Activated T-cell treated with anti-CD3 and anti-CD28 coated beads for 4 hours (primary cell): ENCODE measurements at places on chromosomes 12 and 14.

- DNase-seq: no peak
These were observed 245.0 kb downstream of the CHST11 start for GRCh38 chr12:104701756-104702155.

- no peak for DNase-seq
These were observed 1.4 kb downstream of the APAF1 start for GRCh38 chr12:98646294-98647090.

GRCh38 chr12:41556176-41556575 is 368.1 kb downstream of the PDZRN4 start:
- DNase-seq: no peak

GRCh38 chr12:12439636-12440035 is 82.8 kb downstream of the BORCS5 start:
- DNase-seq: peak; percentile 15

DNA sequence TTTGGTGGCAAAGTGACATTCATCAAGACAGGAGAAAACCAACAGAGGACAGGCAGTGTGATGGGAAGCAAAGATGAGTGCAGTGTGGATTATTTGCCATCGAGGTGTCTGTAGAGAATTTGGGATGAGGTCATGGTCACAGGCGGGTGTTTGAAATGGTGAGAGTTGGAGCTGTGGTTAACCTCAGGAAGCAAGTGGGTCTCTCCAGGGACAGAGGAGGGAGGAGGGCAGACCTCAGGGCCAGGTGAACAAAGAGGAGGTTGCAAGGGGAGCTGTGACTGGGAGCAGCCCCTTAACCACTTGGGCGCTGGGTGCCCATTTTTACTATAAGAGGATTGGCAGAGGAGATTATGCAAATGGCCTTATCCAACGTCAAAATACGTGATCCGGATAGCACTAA is 7.0 kb downstream of the FZD10 start:
- DNase-seq: no peak

DNA sequence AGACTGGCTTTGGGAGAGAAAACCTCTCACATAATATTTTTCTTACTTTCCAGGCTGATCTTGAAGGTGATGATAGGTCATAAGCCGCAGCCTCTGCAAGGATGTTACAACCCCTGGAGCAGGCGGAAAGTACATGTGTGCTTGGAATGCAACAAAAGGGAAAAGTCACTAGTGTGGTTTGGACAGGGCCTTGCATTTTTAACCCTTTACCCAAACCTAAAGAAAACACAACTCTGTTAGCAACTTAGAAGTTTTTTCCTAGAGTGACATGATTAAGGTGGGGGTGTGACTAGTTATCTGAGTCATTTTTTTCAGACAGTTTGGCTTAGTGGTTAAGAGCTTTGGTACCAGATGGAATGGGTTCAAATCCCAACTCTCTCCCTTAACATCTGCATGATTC is 97.0 kb downstream of the TMEM30B start:
- DNase-seq: no peak

- no peak for DNase-seq
These were observed 175.3 kb downstream of the STXBP6 start for GRCh38 chr14:24874514-24875202.

DNA sequence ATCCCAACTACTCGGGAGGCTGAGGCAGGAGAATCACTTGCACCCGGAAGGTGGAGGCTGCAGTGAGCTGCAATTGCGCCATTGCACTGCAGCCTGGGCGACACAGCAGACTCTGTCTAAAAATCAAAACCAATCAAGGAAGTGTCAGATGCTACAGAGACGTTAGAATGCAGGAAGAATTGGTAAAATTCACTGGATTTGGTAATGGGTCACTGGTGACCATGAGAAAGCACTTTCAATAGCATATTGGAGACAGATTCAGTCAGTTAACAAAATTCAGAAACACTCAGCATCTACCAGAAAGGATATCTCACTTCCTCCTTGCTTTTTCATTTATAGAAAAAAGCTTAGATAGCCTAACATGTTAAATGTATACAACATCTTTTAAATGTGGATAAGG is 17.5 kb downstream of the BIN2 start:
- no peak for DNase-seq

GRCh38 chr12:55362675-55363074 is at the start of gene OR6C75:
TSS of gene OR6C75 (plus strand) at chr12:55362975. CDS start at chr12:55365111, 2,136 bp downstream.
- no peak for DNase-seq

GRCh38 chr12:124527861-124528561 is 39.4 kb downstream of the NCOR2 start:
- no peak for DNase-seq

DNA sequence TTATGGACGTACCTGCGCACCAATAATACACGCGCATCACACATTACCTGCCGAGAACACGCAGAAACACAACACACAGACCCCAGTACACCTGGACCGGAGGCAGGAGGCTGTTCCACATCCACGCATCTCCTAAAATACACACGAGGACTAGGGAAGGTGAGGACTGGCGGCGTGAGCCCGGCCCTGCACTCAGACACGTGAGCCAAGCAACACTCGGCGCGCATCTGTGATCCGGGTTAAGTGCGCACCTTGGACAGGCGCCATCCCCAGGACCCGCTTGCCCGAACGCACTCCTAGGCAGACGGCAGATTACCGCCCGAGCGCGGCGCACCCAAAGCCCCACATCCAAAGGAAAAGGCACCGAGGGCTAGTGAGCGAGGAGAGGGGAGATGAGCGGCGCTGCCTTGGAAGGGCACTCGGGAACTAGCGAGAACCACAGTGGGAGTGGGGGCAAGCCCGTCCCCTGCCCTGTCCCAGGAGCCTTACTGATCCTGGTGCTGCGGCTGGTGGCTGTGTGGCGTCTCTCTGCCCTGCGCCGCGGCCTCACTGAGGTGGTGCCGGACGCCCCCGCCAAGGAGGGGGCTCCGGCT is 417 bp downstream of the GLS2 start:
- no peak for DNase-seq

DNA sequence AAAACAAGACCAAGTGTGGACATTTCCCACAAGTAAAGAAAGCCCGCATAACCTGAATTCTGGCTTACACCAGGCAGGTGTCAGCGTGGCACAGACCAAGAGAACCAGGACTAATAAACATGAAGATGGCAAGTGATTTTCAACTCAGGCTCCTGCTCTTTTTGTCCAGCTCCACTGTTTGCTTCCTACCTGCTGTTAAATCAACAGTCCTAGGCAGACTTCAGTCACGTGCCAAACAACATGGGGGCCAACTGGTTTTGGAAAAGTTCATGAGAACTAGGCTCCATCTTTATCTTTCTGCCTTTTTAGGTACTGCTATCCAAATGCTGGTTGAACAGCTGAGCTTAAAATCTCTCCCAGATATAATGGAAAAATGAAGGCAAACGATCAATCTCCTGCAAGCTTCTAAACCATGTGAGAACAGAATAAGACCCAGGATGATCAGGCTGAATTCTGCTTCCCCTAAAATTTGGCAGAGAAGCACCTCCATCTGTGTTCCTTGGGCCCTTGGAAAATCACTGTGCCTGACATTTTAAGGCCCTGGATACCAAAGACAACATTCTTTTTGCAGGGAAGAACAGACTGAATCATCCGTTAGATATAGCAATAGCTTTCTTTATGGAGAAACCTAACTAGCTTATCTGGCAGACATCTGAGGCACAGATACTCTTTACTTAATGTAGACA is 215.6 kb upstream of the USP15 start:
- DNase-seq: no peak

GRCh38 chr14:87952307-87953094 is 40.5 kb downstream of the GALC start:
- no peak for DNase-seq

DNA sequence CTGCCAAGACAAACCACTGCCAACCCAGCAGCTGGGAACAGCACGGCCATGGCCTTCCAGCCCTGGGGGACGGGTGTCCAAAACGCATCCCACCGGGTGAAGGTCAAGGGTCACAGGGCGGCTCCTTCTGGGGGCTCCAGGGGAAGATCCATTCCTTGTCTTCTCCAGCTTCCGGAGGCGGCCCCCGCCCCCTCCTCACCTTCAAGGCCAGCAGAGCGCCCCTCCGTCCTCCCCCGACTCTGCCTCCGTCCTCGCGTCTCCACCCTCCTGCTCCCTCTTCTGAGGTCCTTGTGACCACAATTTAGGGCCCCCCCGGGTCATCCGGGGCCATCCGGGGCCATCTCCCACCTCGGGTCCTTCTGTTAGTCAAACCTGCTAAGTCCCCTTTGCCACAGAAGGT is 3.9 kb upstream of the NUDT14 start:
- DNase-seq: no peak

GRCh38 chr12:60191676-60192359 is 596.0 kb downstream of the SLC16A7 start:
- no peak for DNase-seq

DNA sequence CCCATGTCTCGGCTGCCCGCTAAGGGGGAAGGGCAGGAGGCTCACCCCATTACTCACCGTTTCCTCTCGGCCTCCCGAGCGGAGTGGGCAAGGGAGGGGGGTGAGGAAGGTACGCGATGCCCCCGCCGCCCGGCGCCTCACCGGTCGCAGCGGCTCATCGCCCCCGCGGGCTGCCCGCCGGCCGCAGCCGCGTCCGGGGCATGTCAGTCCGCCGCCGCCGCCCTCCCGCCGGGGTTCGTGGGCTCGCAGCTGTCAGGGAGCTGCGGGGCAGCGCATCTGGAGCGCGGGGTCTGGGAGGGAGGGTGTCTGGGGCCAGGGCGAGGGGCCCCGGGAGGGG is 461 bp downstream of the SLC8A3 start:
- DNase-seq: no peak

- DNase-seq: no peak
These were observed 98.3 kb downstream of the INSM2 start for GRCh38 chr14:35632271-35632670.

- DNase-seq: peak; percentile 14
These were observed at the start of gene SLC7A8 for GRCh38 chr14:23183479-23183878. TSS of gene SLC7A8 (minus strand) at chr14:23183660. CDS start at chr14:23182914, 746 bp downstream.

- DNase-seq: no peak
These were observed 254.4 kb upstream of the DIO2 start for GRCh38 chr14:80465546-80466220.

- DNase-seq: no peak
These were observed 19.8 kb upstream of the CAPRIN2 start for GRCh38 chr12:30774599-30774998.

- DNase-seq: no peak
These were observed 8.0 kb downstream of the DTX1 start for GRCh38 chr12:113064395-113065125.

GRCh38 chr14:97270308-97270707 is 473.1 kb downstream of the VRK1 start:
- no peak for DNase-seq

DNA sequence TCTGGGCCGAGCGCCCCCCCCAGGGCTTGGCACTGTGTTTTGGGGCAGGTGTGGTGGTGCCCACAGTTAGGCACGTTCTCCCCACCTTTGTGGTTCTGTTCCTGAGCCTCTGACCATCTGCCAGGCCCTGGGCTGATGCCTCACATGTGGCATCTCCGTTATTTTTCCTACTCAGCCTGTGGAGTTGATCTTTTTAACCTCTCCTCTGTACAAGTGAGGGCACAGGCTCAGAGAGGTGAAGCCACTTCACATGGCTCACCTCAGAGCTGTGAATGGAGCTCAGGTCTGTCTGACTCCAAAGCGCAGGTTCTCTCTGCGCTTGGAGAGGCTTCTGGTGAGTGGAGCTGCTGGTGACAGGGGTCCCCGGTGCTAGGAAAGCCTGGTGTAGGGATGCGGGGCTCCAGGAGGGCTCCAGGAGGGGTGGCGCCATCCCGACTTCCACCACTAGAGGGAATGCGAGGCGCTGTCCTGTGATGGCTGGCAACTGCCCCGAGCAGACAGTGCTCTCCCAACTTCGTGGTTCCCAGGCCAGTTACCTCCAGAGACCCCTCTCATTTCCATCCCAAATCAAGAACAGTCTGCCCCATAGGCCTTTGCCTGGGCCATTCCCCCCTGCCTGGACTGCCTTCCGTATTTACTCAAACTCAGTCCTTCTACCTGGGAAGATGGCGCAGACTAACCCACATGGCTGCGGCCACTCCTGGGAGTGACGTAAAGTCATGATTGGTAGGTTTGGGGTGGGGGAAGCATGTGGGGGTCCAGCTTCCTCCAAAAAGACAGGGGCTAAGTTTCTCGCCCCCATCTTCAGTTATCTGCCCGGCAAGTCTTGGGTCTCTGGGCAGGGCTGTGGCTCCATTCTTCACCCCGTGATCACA is 9.9 kb downstream of the BCL7A start:
- DNase-seq: peak; percentile 39

GRCh38 chr14:69786603-69787002 is 10.4 kb downstream of the SLC10A1 start:
- DNase-seq: no peak

- DNase-seq: no peak
These were observed 43.4 kb downstream of the PPP2R5E start for GRCh38 chr14:63499701-63500250.

DNA sequence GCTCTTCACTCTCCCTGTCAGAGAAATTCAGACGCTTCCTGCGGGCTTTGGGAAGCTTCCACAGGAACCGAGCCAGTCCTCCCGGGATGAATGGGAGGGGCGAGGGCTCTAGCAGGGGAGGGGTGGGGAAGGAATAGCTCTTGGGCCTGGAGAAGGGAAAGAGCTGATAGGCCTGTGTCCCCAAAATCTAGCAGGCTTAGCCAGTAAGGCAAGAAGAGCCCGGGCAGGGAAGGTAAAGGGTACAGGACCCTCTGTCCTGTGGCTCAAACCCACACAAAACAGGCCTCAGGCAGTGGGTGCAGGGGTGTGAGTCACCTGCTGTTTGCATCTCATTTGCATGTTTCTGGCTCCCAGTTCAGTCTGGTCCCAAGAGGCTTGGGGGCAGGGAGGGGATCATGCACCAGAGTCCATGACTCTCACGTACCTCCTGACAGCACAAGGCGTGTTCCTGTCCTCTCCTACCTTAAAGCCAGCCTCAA is 8.7 kb upstream of the SMUG1 start:
- DNase-seq: no peak

DNA sequence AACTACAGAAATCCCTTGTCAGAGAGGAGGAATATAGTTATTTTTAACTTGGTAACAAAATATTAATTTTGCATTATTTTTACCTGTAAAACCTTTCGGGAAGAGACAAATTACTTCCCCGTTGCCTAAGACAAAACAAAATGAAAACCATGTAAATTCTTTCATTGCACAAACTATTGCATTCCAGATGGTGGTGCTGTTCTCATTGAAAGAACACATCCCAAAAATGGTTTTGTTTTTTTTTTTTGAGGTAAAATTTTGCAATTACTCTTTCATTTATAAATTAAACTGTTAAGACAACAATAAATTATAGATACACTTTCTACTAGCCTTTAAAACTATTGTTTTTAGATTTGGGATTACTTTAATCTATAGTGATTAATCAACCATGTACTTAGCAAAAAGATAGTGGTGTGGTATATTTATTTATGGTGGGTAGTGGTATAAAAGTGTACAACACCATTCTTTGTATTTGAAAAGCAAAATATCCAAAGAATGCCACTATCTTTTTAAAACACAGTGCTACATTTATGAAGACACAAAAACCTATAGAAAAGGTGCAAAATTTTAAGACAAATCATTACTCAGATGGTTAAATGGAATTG is 115.5 kb downstream of the SLC38A1 start:
- no peak for DNase-seq

- no peak for DNase-seq
These were observed 1071.1 kb downstream of the SLC16A7 start for GRCh38 chr12:60666895-60667294.
